Midbrain (tissue), 1 donor: ENCODE measurements at places on chromosomes 13 and 19.

GRCh38 chr13:52980695-52981094, 47.9 kb upstream of the OLFM4 start:
- DNase-seq, result no peak

- DNase-seq, result no peak
These were observed 76.8 kb downstream of the ANKRD10 start for GRCh38 chr13:110838116-110838515.

GRCh38 chr19:35347171-35347929, at the start of gene FFAR1:
FFAR1 (plus strand) TSS chr19:35347902; CDS start chr19:35351552, 3,650 bp downstream.
- no peak for DNase-seq

GRCh38 chr19:6528544-6529121, 2.2 kb upstream of the TNFSF9 start:
- DNase-seq, result peak; percentile 40

DNA sequence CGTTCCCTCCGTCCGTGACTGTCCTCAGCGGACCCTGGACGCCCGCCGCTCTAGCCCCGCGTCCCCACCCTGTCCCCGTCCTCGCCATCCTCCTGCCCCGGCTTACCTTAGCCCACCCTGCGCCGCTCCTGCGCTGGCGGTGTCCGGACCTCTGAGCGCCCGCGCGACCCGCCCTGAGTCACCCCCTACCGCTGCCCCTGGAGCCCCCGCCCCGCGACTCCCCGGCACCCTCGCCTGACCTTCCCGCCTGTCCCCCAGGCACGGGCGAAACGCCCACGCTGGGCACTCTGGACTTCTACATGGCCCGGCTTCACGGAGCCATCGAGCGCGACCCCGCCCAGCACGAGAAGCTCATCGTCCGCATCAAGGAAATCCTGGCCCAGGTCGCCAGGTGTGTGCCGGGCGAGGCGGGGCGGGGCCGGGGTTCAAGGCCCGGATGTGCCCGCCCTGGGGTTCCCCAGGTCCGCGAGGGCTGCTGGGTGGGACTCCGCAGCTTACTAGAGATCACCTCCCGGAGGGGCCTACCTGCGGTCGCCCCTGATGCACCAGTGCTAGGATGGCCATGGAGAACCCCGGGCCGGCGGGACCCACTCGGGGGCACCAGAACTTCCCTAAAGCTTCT, 5.1 kb downstream of the HMG20B start:
- no peak for DNase-seq

DNA sequence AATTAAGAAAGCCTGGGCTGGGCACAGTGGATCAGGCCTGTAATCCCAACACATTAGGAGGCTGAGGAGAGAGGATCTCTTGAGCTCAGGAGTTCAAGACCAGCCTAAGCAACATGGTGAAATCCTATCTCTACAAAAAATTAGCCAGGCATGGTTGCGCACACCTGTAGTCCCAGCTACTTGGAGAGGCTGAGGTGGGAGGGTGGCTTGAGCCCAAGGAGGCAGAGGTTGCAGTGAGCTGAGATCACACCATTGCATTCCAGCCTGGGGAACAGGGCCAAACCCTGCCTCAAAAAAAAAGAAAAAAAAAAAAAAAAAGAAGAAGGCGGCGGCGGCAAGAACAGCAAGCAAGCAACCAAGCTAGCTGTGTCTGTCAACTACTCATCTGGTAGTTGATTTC, 26.7 kb downstream of the TSC22D1 start:
- DNase-seq, result no peak

GRCh38 chr13:110433014-110433413, 125.9 kb downstream of the COL4A2 start:
- no peak for DNase-seq

GRCh38 chr19:46788968-46789338, 559 bp upstream of the SLC1A5 start:
- DNase-seq, result no peak

GRCh38 chr19:10961073-10961860, 437 bp downstream of the SMARCA4 start:
- no peak for DNase-seq

- no peak for DNase-seq
These were observed 13.9 kb downstream of the TSKS start for GRCh38 chr19:49749055-49749716.

- no peak for DNase-seq
These were observed 304.1 kb downstream of the FGF14 start for GRCh38 chr13:102097708-102098107.

DNA sequence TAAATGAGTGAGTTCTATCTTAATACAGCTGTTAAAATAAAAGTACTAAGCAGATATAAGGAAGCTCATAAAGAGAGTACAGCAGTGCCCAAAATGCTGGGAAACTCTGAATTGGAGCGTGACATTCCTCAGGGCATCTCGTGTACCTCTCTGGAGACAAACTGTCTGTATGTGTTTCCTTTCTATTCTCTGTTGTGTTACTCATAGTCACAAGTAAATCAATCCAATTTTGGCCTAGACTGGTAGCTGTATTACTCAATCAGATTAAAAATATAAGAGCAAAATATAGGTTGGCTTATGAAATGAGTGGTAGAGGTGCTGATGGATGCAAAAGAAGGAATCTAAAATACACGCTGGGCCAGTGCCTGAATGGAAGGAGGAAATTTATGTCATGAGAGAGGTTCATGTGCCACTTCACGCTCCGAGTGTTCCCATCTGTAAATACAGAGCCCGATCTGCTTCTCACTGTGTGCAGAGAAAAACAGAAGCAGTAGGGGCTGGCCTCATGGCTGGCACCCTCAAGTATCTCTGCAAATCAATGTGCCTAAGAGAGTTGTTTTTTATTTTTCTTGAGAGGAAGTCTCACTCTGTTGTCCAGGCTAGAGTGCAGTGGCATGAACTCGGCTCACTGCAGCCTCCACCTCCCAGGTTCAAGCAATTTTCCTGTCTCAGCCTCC, 58.7 kb upstream of the RGCC start:
- DNase-seq, result no peak

DNA sequence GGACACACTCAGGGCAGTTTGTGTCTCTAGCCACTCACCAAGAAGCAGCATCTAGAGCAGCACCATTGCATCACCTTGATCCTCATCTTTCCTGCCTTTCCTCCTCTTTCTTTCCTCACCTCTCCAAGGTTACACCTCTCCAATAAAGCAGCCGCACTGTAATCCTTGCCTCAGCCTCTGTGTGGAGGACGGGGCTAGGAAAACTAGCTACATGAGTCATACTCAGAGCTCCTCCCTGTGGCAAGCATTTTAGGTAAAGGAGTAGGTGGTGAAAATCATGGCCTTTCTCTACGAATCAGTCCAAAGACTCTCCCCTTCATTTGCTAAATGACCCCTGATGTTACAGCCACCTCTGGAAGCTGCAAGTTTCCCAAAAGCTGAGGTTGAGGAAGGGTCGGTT, 108.9 kb downstream of the DNAJC15 start:
- DNase-seq, result no peak

DNA sequence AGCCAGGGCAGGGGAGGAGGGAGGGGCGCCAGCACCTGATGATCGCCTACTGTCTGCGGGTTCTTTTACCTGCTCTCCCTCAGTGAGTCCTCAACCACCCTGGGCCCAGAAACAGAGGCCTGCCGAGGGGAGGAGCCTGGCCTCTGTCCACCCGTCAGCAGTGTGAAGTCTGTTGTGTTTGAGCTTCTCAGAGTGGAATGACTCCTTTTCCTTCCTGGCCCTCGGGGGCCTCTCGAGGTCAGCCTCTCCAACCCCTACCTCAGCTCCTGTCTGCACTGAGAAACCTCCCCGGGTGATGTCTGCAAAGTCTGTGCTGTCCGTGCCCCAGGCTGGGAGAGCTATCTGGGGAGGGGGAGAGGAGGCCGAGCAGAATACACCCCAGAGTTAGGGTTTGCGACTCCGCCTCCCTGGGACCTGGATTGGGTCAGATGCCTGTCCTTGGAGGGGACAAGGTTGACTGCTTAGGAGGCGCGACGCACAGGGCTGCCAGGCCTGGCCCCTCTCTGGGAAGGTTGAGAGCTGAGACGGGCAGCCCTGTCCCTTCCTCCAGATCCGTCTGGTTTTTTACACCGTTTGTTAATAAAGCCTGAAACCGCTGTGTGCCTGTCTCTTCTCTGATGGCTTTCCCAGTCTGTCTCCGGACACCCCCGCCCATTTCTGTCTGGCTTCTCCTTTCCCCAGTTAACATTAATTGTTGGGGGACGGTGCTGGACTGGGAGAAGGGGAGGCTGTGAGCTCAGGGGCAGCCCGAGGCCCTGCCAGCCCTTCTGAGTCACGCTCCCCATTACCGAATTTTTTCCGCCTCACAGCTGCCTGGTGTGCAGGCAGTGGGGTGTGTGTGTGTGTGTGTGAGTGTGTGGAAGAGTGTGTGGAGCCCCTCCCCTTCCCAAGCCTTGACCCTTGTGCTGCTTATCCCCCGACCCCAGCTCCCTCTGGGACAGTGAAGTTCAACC, 989 bp upstream of the SSC5D start:
- DNase-seq, result no peak

- no peak for DNase-seq
These were observed 2040.3 kb upstream of the PCDH20 start for GRCh38 chr13:63455938-63456337.

GRCh38 chr19:7263521-7263920, 30.7 kb downstream of the INSR start:
- peak; percentile 8 for DNase-seq

DNA sequence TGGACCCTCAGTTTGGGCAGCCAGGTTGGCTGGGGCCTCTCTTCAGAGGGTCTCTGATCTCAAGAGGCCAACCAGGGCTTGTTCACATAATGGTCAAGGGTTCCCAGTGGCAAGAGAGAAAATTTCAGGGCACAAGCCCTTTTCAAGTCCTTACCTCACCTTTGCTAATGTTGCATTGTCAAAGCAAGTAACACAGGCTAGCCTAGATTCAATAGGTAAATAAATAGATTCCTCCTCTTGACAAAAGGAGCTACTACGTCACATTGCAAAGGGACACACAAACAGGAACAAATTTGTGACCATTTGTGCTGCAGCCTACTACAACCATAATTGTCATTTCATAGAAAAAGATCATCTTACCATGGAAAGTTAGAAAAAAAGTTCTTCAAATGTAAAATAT, 33.9 kb upstream of the FRY start:
- no peak for DNase-seq

DNA sequence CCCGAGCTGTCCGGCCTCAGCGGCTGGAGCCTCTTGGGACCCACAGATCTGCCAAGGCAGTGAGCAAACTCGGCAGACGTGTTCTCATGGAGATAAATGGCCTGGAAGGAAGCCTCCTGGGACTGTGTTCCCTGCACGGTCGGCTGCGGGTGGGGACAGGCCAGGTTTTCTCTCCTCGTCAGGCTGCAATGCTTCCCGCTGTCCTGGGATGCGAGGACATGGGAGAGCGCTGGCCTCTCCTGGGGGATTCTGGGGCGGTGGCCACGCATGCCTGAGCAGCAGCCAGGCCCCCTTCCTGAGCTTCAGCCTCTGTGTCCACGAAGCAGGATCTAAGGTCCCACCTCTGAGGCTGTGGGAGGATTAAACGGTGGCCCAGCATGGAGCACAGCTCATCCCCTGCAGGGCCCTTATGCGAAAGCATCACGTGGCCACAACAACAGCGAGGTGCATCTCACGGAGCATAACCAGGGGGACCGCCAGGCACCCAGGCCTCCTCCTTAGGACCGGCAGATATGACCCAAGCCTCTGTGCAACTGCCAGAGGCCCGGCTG, 21.2 kb upstream of the C13orf46 start:
- DNase-seq, result no peak

- DNase-seq, result no peak
These were observed 745.3 kb downstream of the GPC5 start for GRCh38 chr13:92143766-92144165.

- DNase-seq, result peak; percentile 95
These were observed at the start of gene ZNF528 for GRCh38 chr19:52397310-52398080. ZNF528 (plus strand) TSS chr19:52397849; CDS start chr19:52402014, 4,165 bp downstream.

GRCh38 chr19:41325947-41326706, 16.2 kb downstream of the CCDC97 start:
- no peak for DNase-seq

- peak; percentile 73 for DNase-seq
These were observed 696 bp upstream of the SAMD1 start for GRCh38 chr19:14091081-14091812.

- no peak for DNase-seq
These were observed 10.4 kb downstream of the FGF22 start for GRCh38 chr19:650121-650520.

DNA sequence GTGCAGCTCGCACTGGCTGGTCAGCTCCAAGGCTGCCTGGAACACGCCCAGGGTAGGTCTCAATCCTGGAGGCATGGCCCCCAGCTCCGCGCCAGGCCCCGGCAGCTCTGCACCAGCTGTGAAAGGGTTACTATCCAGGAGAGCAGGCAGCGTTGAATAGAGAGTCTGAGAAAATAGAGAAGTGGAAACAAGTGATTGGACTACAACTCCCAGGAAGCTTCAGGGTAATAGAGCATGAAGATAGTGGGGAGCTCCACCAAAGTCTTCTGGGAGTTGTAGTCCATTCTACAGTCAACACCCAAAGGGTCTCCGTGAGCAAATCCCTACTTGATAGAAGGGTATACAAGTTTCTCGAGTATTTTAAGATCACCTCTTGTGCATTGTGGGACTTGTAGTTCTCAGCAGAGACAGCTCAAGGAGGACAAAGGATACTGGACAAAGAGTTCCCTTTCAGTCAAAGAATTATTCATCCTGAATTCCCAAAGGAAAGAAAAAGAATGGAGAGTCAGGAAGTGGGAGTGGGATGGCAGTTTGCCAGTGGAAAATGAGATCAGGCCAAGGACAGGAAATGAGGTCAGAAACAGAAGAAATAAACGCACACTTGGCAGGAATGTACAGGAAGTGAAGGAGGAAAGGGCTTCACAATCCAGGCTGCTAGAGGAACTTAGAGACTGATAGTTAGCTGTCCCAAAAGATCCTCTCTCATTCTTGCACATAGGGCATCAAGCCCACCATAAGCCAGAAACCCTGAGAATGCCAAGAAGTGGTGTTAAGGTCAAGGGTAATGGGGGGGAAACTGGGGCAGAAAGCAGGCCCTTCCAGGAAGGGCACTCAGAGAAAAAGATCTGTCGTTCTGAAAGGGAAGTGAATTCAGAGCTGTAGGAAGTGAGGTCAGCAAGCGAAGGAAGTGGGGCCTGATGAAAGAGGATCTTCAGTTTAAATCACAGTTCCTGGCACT, 5.5 kb upstream of the MAMSTR start:
- DNase-seq, result peak; percentile 56

DNA sequence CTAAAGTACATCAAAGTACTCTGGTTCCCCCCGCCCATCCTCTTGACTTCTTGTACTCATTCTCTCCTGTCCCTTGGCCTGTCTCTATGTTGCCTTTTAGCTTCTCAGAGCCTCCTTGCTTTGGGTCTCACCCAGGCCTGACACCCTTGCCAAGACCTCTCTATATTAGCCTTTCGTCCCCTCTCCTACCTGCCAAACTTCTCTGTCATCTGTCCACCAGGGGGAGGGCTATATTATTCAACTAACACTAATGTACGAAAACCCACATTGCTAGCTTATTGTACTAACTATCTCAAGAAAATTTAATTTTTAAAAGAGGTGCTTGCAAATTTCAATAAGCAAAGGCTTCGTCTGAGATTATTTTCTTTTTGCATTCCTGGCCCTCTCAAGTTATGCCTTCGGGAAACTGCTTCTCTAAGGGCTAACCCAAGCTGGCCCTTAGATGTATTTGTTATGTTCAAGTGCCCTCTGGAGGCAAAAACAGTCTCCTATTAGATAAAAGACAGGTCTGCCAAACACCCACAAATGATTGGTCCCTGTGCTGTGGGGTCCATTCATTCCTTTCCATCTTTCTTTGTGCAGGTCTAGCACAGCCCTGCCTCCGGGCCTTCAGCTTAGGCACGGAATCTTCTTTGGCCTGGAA, 6.3 kb upstream of the MRPS31 start:
- peak; percentile 60 for DNase-seq
